Ureter (tissue), 1 donor: ENCODE measurements at places on chromosomes 2 and 18. TPM values are rescaled to one million over a fixed set of nuclear protein-coding genes. Genes with fewer than 3 reads are reported as not detected.

RBMS1 gene
- 137 TPM for total RNA-seq

IKZF2 gene
- 118 TPM for total RNA-seq

CGREF1 gene
- 1.9 TPM for total RNA-seq

EVA1A gene
- total RNA-seq, result 2.3 TPM

GPR39 gene
- total RNA-seq, result 13.2 TPM

GPR17 gene
- not detected for total RNA-seq

TMEM127 gene
- 52.6 TPM for total RNA-seq

CFC1 gene
- total RNA-seq, result not detected

PARD6G gene
- total RNA-seq, result 26.4 TPM

ARHGEF4 gene
- total RNA-seq, result 16.4 TPM

RGPD4 gene
- total RNA-seq, result 0.08 TPM

CAVIN2 gene
- total RNA-seq, result 52.4 TPM

ABCG8 gene
- total RNA-seq, result not detected

GAREM2 gene
- 4.3 TPM for total RNA-seq

UGT1A5 gene
- 21.3 TPM for total RNA-seq

INPP5D gene
- 43.4 TPM for total RNA-seq

SLC25A52 gene
- 0.78 TPM for total RNA-seq

QPCT gene
- 23.6 TPM for total RNA-seq

PSME4 gene
- 92.3 TPM for total RNA-seq

MROH2A gene
- total RNA-seq, result 9.3 TPM

C1QL2 gene
- not detected for total RNA-seq

PSD4 gene
- 55.1 TPM for total RNA-seq

CCDC148 gene
- 3.4 TPM for total RNA-seq

EVX2 gene
- total RNA-seq, result not detected

CABYR gene
- total RNA-seq, result 6.7 TPM

BMP10 gene
- total RNA-seq, result not detected

LOXHD1 gene
- total RNA-seq, result 0.29 TPM

UGT1A4 gene
- 23.2 TPM for total RNA-seq

KLF7 gene
- 54.7 TPM for total RNA-seq

POTEI gene
- total RNA-seq, result not detected

PROC gene
- total RNA-seq, result not detected

SEMA4C gene
- 58.0 TPM for total RNA-seq

DUSP2 gene
- 2.6 TPM for total RNA-seq

PTPN2 gene
- 47.8 TPM for total RNA-seq

MYO5B gene
- total RNA-seq, result 46.2 TPM

SCN1A gene
- total RNA-seq, result not detected

IL36A gene
- total RNA-seq, result not detected

FAM161A gene
- total RNA-seq, result 2.7 TPM

KCNJ3 gene
- total RNA-seq, result 1.4 TPM
